ENCODE measurements at places on chromosomes 16 and 17. TPM values are rescaled to one million over a fixed set of nuclear protein-coding genes. Genes with fewer than 3 reads are reported as not detected.

Gene TBC1D3C
- not detected for total RNA-seq

Gene ZG16B
- total RNA-seq: not detected

Gene PRSS36
- 0.39 TPM for total RNA-seq

Gene PRAC2
- not detected for total RNA-seq

Gene BAIAP3
- 1.6 TPM for total RNA-seq

Gene C16orf74
- 9.6 TPM for total RNA-seq

Gene SMPD3
- under 0.01 TPM for total RNA-seq

Gene TNFSF12
- 9.4 TPM for total RNA-seq

Gene SRL
- total RNA-seq: under 0.01 TPM

Gene RMI2
- total RNA-seq: 6.7 TPM

Gene VMO1
- 0.39 TPM for total RNA-seq

Gene ASB16
- not detected for total RNA-seq

Gene HYDIN
- not detected for total RNA-seq

Gene CRHR1
- not detected for total RNA-seq

Gene CRYBA1
- not detected for total RNA-seq

- DNase-seq: no peak
Observed at GRCh38 chr17:48322060-48322459, 108.0 kb downstream of the SKAP1 start.

DNA sequence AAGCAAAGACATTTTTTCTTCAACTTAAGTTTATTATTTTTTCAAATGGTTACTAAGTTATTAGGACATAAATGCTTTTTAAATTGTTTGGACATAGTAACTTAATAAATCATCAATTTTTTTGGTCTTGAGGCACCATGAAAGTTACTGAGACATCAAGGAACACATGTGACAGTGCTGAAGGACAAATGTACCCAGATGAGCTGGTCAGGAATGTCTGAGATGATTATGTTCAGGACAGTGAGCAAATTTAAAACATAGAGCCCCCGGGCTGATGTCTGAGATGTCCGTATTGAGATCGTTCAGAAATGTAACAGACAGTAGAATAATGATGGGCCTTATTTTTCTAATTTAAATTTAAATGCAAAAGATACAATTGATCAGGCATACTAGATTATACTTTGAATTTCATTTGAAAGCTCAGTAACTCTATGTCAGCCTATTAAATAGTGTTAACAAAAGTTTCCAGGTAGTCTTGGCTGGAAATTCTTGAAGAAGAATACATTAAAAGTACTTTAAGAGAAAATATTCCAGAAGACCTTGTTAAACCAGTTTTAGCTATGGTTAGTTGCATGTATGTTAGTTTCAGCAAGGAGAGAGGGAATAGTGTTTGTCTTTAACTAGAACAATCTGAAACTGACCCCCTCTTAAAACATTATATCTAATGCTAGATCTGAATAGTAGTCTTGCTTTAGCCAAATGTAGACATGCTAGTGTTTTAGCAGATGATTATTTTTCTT is 36.4 kb downstream of the SEC14L1 start:
- no peak for DNase-seq

GRCh38 chr17:71976011-71976649 is 144.7 kb upstream of the SOX9 start:
- DNase-seq: no peak

GRCh38 chr17:66087073-66087472 is 104.9 kb downstream of the CEP112 start:
- DNase-seq: no peak

DNA sequence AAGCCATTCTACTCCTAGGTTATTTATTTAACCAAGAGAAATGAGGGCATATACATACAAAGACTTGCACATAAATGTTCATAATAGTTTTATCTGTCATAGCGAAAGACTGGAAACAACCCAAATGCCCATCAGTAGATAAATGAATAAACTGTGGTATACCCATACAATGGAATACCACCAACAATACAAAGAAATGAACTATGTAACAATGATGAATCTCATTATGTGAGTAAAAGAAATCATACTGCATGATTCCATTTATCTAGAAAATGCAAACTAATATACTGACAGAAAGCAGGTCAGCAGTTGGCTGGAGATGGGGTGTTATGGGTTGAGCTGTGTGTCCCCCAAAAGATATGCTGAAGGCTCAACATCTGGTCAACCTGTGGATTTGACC is 57.3 kb downstream of the CEP95 start:
- no peak for DNase-seq

GRCh38 chr16:9539346-9539745 is 447.9 kb downstream of the HAPSTR1 start:
- DNase-seq: no peak

DNA sequence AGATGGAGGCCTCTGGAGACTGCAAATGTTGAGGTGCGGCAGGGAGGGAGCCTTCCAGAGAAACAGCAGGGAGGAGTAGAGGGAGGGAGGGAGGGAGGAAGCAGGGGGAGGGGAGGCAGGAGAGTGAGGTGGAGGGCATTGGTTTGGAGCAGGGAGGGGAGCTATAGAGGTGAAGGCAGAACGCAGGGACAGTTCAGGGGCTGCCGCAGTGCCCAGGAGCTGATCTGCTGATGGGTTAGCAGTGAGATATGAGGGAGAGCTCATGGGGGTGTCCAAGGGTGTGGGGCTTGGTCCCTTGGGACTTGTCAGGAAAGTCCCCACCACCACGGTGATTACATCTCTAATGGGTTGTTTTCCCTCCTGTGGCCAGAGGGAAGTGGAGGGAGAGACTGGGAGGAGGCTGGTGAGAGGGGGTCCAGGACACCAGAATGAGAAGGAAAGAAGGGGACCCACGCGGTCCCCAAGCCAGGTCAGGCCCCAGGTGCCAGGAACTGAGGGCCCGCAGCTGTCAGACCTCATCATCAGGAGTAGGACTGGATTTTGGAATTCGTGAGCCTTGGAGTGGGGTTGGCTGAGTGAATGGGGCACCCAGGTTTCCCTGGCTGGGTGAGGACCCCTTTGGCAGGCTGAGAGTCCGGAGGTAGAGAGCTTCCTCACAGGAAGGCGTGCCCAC is 11.2 kb downstream of the CA4 start:
- DNase-seq: no peak

DNA sequence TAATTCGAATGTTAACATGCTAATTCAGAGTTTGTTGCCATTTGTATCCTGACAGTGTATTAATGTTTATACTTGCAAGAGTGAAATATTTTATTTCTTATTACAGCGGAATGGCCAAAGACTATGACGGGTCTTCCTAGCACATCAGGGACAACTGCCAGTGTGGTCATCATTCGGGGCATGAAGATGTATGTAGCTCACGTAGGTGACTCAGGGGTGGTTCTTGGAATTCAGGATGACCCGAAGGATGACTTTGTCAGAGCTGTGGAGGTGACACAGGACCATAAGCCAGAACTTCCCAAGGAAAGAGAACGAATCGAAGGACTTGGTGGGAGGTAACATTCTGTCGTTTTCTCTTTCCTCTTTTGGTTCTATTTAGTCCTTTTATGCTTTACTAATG is 23.4 kb downstream of the PPM1D start:
- DNase-seq: no peak

GRCh38 chr16:79595931-79596450 is 4.5 kb downstream of the MAF start:
- DNase-seq: peak; percentile 16

DNA sequence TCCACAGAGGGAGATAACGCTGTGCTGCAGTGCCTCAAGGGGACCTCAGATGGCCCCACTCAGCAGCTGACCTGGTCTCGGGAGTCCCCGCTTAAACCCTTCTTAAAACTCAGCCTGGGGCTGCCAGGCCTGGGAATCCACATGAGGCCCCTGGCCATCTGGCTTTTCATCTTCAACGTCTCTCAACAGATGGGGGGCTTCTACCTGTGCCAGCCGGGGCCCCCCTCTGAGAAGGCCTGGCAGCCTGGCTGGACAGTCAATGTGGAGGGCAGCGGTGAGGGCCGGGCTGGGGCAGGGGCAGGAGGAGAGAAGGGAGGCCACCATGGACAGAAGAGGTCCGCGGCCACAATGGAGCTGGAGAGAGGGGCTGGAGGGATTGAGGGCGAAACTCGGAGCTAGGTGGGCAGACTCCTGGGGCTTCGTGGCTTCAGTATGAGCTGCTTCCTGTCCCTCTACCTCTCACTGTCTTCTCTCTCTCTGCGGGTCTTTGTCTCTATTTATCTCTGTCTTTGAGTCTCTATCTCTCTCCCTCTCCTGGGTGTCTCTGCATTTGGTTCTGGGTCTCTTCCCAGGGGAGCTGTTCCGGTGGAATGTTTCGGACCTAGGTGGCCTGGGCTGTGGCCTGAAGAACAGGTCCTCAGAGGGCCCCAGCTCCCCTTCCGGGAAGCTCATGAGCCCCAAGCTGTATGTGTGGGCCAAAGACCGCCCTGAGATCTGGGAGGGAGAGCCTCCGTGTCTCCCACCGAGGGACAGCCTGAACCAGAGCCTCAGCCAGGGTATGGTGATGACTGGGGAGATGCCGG is 769 bp downstream of the CD19 start:
- no peak for DNase-seq

DNA sequence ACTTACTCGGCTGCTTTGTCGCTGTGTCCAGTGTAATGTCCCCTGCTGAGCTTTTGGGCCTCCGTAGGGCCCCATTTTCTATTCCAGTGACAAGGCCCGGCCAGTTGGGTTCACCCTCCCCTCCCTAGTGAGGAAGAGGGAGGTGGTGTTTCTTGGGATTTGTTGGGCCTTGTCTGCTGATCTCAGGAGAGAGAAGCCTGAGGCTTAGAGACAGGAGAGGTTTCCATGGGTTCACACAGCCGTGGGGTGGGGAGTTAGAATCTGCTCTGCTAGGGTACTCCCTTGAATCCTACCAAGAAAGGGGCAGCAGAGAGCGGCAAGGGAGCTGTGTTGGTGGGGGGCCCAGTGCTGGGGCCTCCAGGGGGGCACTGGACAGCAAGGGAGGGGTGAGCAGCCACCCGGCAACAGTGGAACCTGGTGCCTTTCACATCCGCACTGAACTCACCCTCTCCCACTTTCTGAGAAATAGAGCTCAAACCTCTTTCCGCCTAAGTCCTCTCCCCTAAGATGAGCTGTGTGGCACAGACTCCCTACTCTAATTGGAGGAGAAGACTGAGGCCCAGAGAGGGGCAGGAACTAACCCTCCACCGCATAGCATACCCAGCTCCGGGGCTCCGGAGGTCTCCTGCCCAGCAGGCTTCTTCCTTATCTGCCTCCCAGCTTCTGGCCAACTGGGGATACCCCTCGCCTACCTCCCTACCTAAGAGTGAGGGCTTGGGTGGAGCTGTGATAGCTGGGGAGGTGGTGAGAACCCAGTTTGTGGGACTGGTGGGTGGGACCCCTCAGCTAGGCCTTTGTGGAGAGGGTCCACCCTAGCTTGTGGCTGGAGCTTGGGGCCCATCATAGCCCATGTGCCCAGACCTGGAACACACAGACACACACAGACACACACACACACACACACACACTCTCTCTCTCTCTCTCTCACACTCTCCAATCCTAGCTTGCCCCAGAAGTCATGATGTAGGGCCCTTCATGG is 6.8 kb downstream of the TBKBP1 start:
- DNase-seq: no peak

GRCh38 chr16:58563775-58564174 is 48.5 kb downstream of the SETD6 start:
- no peak for DNase-seq

GRCh38 chr17:15453246-15453645 is 14.2 kb downstream of the CDRT4 start:
- no peak for DNase-seq

DNA sequence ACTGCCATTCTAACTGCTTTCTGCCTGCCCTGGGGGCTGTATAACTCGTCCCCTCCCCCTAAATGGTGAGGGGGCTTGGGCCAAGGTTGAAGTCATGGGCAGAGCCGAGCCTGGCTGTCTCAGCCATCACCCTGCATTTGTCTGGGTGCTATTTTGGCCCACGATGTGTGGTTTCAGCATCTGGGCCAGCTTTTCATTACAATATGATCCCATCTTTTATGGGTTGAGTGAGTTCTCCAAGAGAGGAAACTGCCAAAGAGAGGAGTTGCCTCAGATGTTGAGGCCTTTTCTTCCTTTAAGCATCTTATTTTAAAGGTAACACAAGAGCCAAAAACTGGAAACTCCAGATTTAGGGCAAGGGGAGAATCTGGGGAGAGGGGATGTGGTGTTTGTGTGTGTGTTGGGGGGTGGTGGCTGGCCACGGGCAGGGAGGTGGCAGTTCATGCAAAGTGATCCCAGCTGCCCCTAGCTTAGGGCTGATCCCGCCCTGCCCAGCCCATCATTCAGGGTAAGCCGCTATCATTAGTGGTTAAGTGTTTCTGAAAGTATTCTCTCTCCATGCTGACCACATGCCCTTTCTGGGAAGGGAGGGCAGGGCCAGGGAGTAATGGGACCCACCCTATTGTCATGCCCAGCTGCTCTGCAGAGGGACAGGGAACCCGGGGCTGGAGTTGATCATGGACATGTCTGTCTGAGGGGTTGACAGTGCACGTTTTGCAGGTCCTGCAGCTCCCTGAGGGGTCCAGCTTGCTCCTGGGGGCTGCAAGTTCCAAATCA is 83.2 kb upstream of the CLEC18A start:
- no peak for DNase-seq

DNA sequence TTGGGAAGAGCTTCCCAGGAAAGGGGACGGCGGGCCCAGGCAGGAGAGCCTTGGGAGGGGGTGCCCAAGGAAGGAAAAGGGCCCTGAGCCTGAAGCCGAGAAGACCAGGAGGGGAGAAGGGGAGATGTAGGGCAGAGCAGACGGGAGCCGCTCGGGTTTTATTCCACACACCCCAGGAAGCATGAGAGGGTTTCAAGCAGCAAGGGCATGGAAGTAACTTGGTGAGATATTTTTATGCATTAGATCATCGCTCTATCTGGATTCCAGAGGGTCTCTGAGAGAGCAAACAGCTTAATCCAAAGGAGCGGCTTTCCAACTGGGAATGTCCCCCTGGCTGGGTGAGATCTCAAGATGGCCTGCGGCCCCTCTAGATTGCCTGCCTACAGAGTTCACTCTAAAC is 171.0 kb downstream of the IRX3 start:
- DNase-seq: no peak

GRCh38 chr17:48610282-48611211 is at the start of gene HOXB7:
TSS of gene HOXB7 (minus strand) at chr17:48611017. CDS start at chr17:48610918, 99 bp downstream.
- DNase-seq: peak; percentile 69

GRCh38 chr17:3921006-3921405 is 4.7 kb upstream of the P2RX1 start:
- DNase-seq: no peak

GRCh38 chr17:10216213-10216938 is 18.0 kb upstream of the GAS7 start:
- no peak for DNase-seq

GRCh38 chr16:2172688-2173335 is 17.2 kb downstream of the TRAF7 start:
- DNase-seq: no peak

GRCh38 chr17:74865504-74866197 is 6.0 kb upstream of the GRIN2C start:
- DNase-seq: no peak

Data from dermis microvascular lymphatic vessel endothelial cell (primary cell).